Fibroblast of the conjunctiva (primary cell): ENCODE measurements at places on chromosomes 7 and 10.

DNA sequence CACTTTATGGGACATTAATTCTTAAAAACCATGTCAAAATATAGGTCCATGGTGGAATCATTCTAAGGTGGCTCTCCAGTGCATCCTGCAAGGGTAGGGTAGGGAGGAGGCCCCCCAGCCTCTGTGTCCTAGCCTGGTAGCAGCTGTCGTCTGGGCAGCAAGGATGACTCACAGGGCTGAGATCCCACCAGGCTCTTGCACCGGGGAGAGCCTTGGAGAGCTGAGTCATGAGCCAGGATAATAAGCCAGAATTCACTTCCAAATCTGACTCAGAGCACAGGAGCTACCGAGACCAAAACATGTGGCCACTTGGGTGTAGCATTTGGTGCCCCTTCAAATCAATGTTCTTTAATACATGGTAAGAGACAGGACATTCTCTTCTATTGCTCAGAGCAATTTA is 298.5 kb downstream of the NEBL start:
- peak; percentile 78 for DNase-seq

DNA sequence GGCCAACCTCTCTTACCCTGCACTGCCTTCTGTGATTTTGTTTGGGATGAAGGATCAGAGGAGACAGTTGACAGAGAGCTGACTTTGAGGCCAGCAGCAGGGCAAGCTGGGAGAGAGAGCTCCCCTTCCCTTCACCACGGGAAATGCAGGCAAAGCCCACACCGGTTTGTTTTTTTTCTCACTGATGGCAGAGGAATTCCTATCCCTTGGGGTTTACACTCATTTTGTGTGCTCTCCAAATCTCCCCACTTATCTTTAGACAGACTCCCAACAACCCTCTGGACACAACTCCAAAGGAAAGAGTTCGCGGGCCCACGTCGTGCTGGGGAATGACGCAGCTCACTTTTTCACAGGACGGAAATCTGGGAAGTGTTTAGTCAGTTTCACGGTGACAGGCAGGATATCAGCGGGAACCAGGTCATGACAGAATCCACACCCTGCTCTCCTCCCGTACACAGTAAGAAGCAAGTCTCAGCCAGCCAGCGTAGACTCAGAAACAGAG is 68.3 kb upstream of the FAM171A1 start:
- DNase-seq: no peak

GRCh38 chr7:16417906-16418305 is 3.4 kb downstream of the CRPPA start:
- DNase-seq: no peak

- DNase-seq: no peak
Measured at GRCh38 chr7:122858320-122858719, 27.9 kb downstream of the CADPS2 start.

- no peak for DNase-seq
Measured at GRCh38 chr10:36538953-36539586, 586.3 kb upstream of the ANKRD30A start.

- DNase-seq: no peak
Measured at GRCh38 chr10:28872587-28873165, 195.4 kb downstream of the BAMBI start.

DNA sequence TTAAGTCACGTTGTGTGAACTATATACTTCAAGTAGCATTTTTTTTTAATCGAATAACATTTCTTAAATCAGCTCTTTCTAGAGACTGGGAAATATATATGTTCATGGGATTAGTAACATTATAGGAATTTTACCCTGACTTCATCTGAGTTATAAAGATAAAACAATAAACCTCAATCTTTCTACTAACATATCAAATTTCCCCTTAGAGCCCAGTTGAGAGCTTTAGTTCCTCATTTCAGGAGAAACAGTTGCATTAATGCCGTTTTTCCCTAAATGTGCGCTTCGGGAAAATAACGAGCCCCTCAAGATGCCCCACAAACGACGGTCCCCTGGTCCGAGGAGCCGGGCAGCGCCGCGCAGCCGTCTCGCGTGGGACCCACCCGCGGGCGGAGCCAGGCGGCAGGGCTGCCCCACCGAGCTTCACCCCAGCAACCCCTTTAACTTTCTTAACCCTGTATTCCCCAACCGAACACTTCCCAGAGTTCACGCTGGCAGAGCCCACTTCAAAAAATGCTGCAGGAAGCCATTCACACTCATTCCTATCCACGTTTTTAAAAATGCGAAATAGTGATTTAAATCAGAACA is 152.5 kb upstream of the YAE1 start:
- no peak for DNase-seq

- no peak for DNase-seq
Measured at GRCh38 chr7:90242369-90243168, 2.4 kb upstream of the CFAP69 start.

DNA sequence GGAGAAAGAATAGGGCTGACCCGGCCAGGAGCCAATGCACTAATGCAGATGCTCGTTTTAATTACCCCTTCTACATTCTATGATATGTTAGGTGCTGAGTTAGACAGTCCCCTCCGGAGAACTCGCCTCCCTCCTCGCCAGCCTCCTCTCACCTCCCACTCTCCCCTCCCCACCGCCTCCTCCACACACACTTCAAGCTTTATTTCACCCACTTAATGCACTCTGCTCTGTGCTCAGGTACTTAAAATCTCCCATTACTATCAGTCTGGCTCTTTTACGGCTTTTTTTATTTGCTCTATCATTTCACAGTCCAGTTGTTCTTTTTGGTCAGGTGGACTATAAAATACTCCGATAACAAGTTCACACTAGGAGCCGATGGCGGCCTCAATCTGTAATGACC is 231.6 kb downstream of the TEX36 start:
- no peak for DNase-seq

GRCh38 chr10:70558871-70559810 is 43.4 kb downstream of the PRF1 start:
- no peak for DNase-seq

- DNase-seq: no peak
Measured at GRCh38 chr10:116972131-116972530, 32.9 kb downstream of the SHTN1 start.

DNA sequence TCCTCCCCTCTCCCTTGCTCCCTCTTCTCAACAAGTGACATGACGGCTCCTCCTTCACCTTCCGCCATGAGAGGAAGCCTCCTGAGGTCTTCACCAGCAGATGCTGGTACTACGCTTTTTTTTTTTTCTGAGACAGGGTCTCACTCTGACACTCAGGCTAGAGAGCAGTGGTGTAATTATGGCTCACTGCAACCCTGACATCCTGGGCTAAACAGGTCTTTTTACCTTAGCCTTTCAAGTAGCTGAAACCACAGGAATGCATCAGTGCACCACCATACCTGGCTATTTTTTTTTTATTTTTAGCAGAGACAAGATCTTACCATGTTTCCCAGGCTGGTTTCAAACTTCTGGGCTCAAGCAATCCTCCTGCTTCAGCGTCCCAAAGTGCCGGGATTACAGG is 43.6 kb downstream of the MDH2 start:
- no peak for DNase-seq

DNA sequence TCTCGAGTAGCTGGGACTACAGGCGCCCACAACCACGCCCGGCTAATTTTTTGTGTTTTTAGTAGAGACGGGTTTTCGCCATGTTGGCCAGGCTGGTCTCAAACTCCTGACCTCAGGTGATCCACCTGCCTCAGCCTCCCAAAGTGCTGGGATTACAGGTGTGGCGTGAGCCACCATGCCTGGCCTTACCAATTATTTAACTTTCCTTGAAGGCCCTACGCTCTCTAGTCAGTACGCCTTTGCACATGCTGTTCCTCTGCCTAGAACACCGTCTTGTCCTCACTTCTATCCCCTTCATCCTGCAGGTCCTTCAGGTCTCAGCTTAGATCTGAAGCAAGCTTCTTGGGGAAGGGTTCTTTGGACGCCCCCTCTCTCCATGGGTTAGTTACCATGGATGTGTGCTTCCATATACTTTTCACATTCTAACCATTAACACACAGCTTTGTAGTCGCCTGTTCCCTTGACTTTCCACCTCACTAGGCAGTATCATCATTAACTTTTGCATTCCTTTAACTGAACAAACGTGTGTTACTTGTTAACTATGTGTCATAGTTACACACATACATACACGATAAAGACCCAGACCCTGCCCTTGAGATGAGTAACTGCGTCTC is 592 bp upstream of the ATP6V1F start:
- no peak for DNase-seq

DNA sequence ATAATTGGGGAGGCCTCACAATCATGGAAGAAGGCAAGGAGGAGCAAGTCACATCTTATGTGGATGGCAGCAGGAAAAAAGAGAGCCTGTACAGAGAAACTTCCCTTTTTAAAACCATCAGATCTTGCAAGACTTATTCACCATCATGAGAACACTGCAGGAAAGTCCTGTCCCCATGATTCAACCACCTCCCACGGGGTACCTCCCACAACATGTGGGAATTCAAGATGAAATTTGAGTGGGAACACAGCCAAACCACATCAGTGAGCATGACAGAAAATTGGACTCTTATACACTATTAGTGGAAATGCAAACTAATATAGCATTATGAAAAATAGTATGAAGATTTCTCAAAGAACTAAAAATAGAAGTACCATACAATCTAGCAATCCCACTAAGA is 271.2 kb downstream of the MAGI2 start:
- DNase-seq: no peak

GRCh38 chr7:64101943-64102655 is 56.9 kb downstream of the ZNF727 start:
- no peak for DNase-seq

- DNase-seq: no peak
Measured at GRCh38 chr7:84399661-84400060, 205.1 kb upstream of the SEMA3A start.

DNA sequence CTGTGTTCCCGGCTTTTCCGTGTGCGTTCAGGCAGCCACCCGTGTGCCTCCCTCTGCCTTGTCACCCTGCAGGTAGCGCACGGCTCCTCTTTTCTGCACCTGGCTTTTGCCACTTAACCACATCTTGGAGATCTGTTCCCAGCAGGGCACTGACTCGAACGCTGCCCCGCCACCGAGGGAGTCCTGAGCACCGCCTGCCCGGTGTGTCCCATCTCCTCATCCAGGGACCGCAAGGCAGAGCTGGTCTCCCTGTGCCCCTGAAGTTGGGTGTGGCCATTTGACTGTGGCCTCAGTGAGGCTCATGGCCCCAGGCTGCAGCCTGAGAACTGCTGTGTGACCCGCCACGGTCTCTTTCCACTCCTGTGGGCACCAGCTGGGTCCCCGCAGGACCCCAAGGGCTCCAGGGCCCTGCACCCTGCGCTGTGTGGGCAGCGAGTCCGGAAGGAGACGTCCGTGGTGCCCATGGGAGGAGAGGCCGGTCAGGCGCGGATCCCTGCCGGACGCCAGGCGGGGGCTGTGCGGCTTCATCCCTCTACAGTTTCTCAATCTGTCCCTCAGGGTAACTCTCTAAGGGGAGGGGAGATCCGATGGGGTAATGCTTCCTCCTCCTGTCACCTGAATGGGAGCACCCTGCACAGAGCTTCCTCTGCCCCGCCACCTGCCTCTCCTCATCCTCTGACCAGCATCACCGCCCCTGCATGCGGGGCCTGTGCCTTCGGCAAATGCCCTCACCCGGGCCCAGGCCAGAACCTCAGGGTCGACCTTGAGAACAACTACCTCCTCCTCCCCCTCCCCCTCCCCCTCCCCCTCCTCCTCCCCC is 1.8 kb upstream of the INTS1 start:
- no peak for DNase-seq

DNA sequence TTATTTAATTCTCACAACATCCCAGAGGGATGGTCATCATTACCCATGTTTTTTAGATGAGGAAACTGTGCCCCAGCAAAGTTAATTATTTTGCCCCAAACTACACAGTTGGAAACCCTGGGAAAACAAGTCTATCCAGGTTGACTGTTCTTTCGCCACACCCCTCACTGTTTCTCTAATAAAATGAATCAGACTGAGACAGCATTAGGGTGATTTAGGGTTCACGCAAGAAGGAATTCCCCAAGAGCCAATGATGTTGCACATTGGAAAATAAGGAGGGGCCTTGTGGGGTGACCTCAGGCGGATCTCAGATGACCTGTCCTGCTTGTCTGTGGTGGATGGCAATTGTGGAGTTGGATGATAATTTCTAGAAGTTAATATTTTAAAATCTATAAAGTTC is 135.7 kb upstream of the TBX20 start:
- DNase-seq: no peak

- no peak for DNase-seq
Measured at GRCh38 chr7:141074162-141074991, 513 bp downstream of the TMEM178B start.

DNA sequence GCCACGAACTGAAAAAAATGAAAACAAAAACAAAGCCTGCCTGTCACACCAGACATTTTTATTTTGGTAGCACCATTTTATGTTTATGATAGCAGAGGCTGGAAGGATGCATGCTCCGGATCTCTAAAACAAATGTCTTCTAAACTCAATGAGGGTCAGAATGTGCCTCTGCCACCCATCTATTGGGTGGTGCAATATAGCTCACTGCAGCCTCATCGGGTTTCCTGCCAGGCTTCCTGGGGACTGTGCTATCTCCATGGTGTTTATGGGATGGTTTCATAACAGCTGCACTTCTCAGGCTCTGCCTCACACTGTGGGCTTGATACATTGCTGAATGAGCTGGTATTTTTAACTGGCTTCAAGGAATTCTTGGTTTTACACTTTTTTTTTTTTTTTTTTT is 94.4 kb downstream of the ITIH5 start:
- DNase-seq: no peak

GRCh38 chr10:110426294-110427181 is 71.2 kb upstream of the DUSP5 start:
- peak; percentile 78 for DNase-seq

DNA sequence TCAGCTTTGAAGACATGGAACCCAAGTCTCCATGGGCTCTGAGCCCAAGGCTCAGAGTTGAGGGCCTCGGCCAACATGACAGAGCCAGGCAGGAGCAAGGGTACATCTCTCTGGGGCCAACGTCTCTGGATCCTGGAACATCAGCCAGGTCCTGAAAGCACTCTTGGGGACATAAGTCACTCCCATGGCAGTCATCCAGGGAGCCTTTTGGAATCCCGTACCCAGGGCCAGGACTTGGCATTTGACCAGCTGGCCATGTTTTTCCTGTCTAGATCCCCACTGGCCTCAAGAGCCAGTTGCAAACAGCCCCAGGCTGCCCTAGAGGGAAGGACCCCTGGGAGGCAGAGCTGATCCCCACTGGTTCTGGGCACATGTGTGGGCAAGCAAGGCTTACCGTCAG is 4.3 kb upstream of the CXCL12 start:
- DNase-seq: no peak

- peak; percentile 77 for DNase-seq
Measured at GRCh38 chr10:43420369-43421200, 11.6 kb upstream of the HNRNPF start.

DNA sequence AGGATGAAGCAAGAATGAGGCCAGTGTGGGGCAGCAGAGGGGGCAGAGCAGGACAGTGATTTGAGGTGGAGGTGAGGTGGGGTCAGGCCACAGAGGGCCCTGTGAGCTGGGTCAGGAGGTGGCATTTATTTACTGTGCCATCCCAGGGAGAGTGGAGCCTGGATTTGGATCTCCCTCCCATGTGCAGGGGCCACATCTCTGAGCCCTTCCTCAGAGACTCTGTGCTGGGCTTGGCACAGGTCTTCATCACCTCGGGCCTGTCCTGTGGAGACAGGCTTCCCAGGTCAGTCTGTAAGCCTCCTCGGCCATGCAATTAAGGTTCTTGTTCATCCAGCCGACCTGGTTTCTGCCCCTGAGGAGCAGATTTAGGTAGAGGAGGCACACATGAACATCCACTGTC is 40.9 kb downstream of the ZNF777 start:
- DNase-seq: no peak
